ENCODE measurements at places on chromosomes 6 and 20.

- H3K36me3 ChIP-seq = no peaks in the 10 kb centered on the region
- no peaks in the 10 kb centered on the region for H3K27me3 ChIP-seq
- peaks cover 6% of the 10 kb centered on the region for H3K4me1 ChIP-seq
Measured at GRCh38 chr6:123635567-123635966, 1.2 kb downstream of the TRDN start.

GRCh38 chr20:34124469-34125249 lies 12.6 kb upstream of the EIF2S2 start:
- DNase-seq = no peak
- no peaks in the 10 kb centered on the region for H3K27me3 ChIP-seq
- no peaks in the 10 kb centered on the region for H3K4me1 ChIP-seq
- H3K36me3 ChIP-seq = no peaks in the 10 kb centered on the region
- H3K4me3 ChIP-seq = no peak overlapping the region

- no peak for DNase-seq
- H3K4me3 ChIP-seq = no peak overlapping the region
- H3K27ac ChIP-seq = no peak overlapping the region
- H3K4me1 ChIP-seq = no peaks in the 10 kb centered on the region
Measured at GRCh38 chr6:118187568-118188164, 280.6 kb downstream of the SLC35F1 start.

DNA sequence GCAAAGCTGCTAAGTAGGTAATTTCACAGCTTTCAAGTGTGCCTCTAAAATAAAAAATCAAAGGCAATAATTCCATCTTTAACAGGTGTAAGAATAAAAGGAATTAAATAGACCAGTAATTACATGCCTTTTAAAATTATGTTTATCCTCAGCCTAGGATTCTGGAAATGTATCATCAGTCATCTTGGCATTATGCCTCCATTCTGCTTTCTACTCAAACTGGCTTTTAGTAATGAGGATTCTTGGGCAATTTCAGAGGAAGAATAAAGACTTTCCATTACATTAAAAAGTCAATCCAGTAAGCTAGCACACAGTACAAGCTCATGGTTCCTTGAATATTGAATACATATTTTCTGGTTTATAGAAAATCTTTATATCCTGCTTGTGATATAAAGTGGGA lies 44.7 kb downstream of the GSTA2 start:
- no peak overlapping the region for H3K4me3 ChIP-seq
- no peak for DNase-seq
- no peaks in the 10 kb centered on the region for H3K36me3 ChIP-seq
- no peak overlapping the region for H3K27ac ChIP-seq

GRCh38 chr20:60036746-60037499 lies 78.7 kb downstream of the CDH26 start:
- no peaks in the 10 kb centered on the region for H3K4me1 ChIP-seq
- H3K27ac ChIP-seq = no peak overlapping the region
- DNase-seq = peak; percentile 48
- H3K4me3 ChIP-seq = no peak overlapping the region
- H3K36me3 ChIP-seq = no peaks in the 10 kb centered on the region

DNA sequence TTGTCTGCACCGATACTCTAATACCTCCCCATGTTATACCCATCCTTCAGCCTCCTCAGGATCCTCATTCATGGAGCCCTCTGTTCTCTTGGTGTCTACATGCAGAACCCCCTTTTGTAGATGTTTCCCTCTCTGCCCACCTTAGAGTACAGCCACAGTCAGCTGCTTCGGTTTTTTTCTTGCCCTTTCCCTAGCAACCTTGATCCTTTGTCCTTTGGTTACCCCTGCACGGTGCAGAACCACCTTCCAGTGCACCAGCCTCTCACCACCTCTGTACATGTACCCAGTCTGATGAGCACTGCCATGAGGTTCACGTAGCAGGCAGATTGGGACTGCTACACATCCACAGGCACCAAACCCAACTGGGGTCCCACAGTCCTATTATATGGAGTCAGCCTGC lies 7.3 kb downstream of the VPS16 start:
- no peak overlapping the region for H3K27ac ChIP-seq
- no peak overlapping the region for H3K4me3 ChIP-seq
- H3K4me1 ChIP-seq = no peaks in the 10 kb centered on the region
- no peak for DNase-seq
- H3K27me3 ChIP-seq = no peaks in the 10 kb centered on the region
- no peaks in the 10 kb centered on the region for H3K36me3 ChIP-seq

DNA sequence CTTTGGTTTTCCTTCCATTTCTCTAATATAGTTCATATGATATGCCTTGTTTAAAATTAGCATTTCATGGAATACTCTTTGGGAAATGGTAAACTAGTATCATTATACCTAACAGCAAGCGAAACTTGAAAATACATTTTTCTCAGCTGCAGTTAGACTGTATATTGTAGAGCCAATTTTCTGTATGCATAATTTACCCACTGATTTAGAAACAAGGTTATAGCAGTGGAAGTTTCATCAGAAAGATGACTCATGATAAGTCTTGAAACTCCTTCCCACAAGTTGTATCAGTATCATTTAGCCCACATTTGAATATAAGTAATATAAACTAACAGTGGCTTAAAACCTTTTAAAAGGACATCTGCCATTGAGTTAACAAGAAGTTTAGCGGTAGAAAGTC lies 164.8 kb upstream of the BMP5 start:
- H3K27me3 ChIP-seq = no peaks in the 10 kb centered on the region
- no peaks in the 10 kb centered on the region for H3K36me3 ChIP-seq
- H3K27ac ChIP-seq = no peak overlapping the region
- no peak overlapping the region for H3K4me3 ChIP-seq
- no peaks in the 10 kb centered on the region for H3K4me1 ChIP-seq

DNA sequence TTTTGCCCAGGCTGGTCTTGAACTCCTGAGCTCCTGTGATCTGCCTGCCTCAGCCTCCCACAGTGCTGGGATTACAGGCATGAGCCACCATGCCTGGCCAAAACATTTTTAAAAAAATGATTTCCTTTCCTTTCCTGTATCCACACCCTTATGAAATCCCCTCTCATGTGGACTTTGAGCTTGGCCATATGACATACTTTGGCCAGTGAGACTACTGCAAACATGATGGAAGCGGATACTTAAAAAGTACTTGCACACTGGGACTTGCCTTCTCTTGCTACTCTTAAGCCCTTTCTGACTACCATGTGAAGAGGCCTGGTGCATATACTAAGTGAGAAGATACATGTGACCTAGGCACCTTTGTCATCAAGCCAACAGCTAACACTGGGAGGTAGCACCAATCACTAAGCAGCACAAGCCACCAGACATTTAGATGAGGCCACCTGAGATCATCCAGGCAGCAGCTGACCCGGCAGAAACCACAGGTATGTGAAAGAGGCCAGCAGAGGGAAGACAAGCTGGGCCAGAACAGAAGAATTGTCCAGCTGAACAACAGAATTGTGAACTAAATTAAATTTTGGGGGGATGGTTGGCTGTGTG lies 78.5 kb upstream of the HDAC2 start:
- no peaks in the 10 kb centered on the region for H3K27me3 ChIP-seq
- DNase-seq = no peak
- H3K4me3 ChIP-seq = no peak overlapping the region
- H3K4me1 ChIP-seq = no peaks in the 10 kb centered on the region

DNA sequence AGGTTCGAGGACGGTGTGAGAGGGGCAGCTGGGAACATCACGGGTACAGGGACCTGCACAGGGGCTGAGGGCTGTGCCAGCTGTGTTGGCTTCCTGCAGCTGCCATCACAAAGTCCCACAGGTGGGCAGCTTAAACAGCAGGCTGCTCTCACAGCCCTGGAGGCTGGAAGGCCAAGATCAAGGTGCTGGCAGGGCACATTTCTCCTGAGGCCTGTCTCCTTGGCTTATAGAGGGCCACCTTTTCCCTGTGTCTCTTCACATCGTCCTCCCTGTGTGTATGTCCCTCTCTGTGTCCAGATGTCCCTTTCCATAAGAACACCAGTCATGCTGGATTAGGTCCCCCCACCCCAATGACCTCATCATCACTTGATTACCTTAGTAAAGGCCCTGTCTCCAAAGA lies 15.1 kb upstream of the MPC1 start:
- H3K36me3 ChIP-seq = no peaks in the 10 kb centered on the region
- peaks cover 3% of the 10 kb centered on the region for H3K4me1 ChIP-seq
- DNase-seq = no peak
- H3K27ac ChIP-seq = no peak overlapping the region

GRCh38 chr6:70538376-70538775 lies 28.4 kb upstream of the SDHAF4 start:
- H3K27ac ChIP-seq = no peak overlapping the region
- no peaks in the 10 kb centered on the region for H3K4me1 ChIP-seq
- DNase-seq = no peak
- no peaks in the 10 kb centered on the region for H3K27me3 ChIP-seq
- H3K4me3 ChIP-seq = no peak overlapping the region
- H3K36me3 ChIP-seq = 0 out of 2 replicates have a peak, but pooled peaks cover 5% of the 10 kb centered on the region

DNA sequence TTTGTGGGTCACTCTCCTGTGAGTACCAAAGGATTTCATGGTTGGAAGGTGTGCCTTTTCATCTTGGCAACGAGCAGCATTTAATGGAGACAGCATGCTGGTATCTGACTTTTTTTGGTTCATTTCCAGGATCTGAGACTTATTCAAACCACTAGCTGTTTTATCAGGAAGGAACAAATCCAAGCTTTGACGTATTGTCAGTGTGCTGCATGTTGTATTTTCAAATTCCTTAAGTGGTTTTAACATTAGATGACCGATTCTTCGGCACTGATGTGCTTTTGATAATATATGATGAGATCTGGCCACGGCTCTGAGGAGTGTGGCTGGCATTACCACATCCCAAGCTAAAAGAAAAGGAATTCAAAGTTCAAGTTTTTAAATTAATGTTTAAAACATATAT lies 6.4 kb downstream of the RMND1 start:
- no peak overlapping the region for H3K4me3 ChIP-seq
- no peaks in the 10 kb centered on the region for H3K4me1 ChIP-seq
- no peak for DNase-seq
- H3K27me3 ChIP-seq = no peaks in the 10 kb centered on the region
- peaks cover 7% of the 10 kb centered on the region for H3K36me3 ChIP-seq

DNA sequence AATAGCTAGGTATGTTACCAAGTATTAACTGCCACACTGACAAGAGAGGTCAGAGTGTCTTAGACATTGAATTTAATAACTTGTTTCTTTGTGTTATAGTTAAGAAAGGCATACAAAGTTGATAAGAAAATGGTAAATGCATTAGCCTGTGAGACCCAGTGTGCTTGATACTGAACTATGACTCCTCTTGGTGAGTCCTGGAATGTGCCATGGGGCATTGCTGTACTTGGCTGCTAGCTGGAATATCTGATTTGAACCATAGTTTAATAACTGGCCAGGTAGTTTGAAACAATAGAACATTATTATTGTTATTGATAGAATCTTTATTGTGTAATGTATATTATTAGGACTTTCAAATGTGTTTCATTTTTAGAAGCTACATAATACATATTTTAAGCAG lies 70.0 kb downstream of the ZFAND3 start:
- H3K4me1 ChIP-seq = no peaks in the 10 kb centered on the region
- DNase-seq = no peak
- H3K27me3 ChIP-seq = no peaks in the 10 kb centered on the region
- H3K36me3 ChIP-seq = no peaks in the 10 kb centered on the region
- H3K4me3 ChIP-seq = no peak overlapping the region

- H3K27me3 ChIP-seq = no peaks in the 10 kb centered on the region
- DNase-seq = peak; percentile 11
Measured at GRCh38 chr6:37990762-37991525, 171.4 kb downstream of the ZFAND3 start.

DNA sequence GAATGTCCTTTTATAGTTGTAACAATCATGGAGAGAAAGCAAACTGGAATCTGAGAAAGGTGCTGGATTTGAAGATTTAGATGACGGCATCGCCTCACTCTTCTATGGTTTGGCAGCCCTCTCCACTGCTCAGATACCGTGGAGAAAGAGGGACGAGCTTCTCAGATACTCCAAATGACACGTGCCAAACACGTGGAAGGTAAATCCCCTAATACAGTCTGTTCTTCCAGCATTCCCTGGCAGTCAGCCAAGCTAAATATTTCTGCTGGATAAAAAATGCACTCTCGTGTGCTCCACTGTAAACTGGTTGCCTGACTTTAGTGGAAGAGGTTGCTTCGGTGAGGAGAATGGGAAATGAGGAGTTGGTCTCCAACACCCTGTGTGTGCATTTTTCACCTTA lies 16.7 kb upstream of the PRDM1 start:
- no peaks in the 10 kb centered on the region for H3K36me3 ChIP-seq
- DNase-seq = no peak
- no peak overlapping the region for H3K27ac ChIP-seq
- no peaks in the 10 kb centered on the region for H3K27me3 ChIP-seq
- H3K4me3 ChIP-seq = no peak overlapping the region

DNA sequence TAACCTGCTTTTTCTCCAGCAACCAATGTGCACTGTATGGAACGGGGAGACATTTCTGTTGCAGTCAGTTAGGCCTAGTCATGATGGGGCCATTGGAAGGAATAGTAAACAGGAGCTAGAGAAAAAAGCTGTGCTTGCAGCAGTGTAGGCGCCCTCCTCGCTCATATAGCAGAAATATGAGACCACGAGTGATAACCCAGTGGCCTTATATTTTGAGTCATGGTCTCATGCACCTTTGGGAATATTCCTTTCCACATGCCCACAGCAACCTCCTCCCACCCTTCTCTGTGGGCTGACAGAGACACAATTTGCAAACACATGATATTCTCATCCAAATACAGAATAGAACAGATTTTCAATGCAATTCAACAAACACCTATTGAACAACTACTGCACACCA lies 248.9 kb upstream of the CITED2 start:
- no peaks in the 10 kb centered on the region for H3K27me3 ChIP-seq
- H3K4me3 ChIP-seq = no peak overlapping the region
- H3K36me3 ChIP-seq = no peaks in the 10 kb centered on the region
- no peak for DNase-seq
- peaks cover 24% of the 10 kb centered on the region for H3K4me1 ChIP-seq
- H3K27ac ChIP-seq = no peak overlapping the region

DNA sequence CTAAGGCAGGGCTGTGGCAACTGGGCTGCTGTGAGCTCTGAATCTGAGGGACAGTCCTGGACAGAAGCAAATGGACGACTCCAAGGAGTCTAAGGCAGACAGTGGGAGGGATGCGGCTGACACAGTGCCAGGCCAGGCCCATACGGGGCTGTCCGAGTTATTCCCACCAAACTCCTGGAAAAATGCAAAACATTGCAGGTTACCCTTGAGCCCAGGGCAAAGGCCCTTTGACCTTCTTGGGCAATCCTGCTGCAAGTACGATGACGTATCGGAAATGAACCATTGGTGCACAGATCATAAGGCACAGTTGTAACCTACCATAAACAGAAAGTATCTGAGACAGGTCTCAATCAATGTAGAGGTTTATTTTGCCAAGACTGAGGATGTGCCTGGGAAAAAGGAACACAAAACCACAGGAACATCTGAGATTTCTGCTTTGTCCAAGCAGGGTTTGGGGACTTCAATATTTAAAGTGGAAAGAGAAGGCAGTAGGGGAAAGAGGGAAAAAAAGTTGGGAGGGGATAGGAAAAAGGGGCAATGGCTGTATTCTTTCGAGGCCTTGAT lies 118.9 kb downstream of the DACT2 start:
- DNase-seq = no peak
- H3K4me1 ChIP-seq = no peaks in the 10 kb centered on the region
- H3K27ac ChIP-seq = no peak overlapping the region
- no peaks in the 10 kb centered on the region for H3K36me3 ChIP-seq
- no peaks in the 10 kb centered on the region for H3K27me3 ChIP-seq
- no peak overlapping the region for H3K4me3 ChIP-seq

GRCh38 chr6:114897536-114897935 lies 554.7 kb upstream of the HS3ST5 start:
- no peak overlapping the region for H3K27ac ChIP-seq
- H3K36me3 ChIP-seq = 0 out of 2 replicates have a peak, but pooled peaks cover 4% of the 10 kb centered on the region
- no peak for DNase-seq
- H3K4me1 ChIP-seq = no peaks in the 10 kb centered on the region
- no peak overlapping the region for H3K4me3 ChIP-seq
- no peaks in the 10 kb centered on the region for H3K27me3 ChIP-seq

- no peak overlapping the region for H3K27ac ChIP-seq
- no peaks in the 10 kb centered on the region for H3K27me3 ChIP-seq
- no peak for DNase-seq
- no peaks in the 10 kb centered on the region for H3K4me1 ChIP-seq
Measured at GRCh38 chr6:137754866-137755265, 112.2 kb upstream of the TNFAIP3 start.
